Lung (tissue), 17 donors: ENCODE measurements at places on chromosomes 16 and 17. TPM values are rescaled to one million over a fixed set of nuclear protein-coding genes. Genes with fewer than 3 reads are reported as not detected.
A peak's percentile ranks its signal among the peaks of the same experiment; 100 is the strongest.

ACSM2B gene
- total RNA-seq: 0.43 TPM

TP53TG3B gene
- not detected for total RNA-seq

PLSCR3 gene
- 32.4 TPM for total RNA-seq

METTL23 gene
- total RNA-seq: 23.1 TPM

HID1 gene
- total RNA-seq: 42.1 TPM

- DNase-seq: no peak
- peaks cover 13% of the 10 kb centered on the region for H3K36me3 ChIP-seq
- H3K4me3 ChIP-seq: peak overlapping the region; percentile 95
- H3K4me1 ChIP-seq: peaks cover 4% of the 10 kb centered on the region
Measured at GRCh38 chr16:67833030-67833414, 9.1 kb upstream of the THAP11 start.

DNA sequence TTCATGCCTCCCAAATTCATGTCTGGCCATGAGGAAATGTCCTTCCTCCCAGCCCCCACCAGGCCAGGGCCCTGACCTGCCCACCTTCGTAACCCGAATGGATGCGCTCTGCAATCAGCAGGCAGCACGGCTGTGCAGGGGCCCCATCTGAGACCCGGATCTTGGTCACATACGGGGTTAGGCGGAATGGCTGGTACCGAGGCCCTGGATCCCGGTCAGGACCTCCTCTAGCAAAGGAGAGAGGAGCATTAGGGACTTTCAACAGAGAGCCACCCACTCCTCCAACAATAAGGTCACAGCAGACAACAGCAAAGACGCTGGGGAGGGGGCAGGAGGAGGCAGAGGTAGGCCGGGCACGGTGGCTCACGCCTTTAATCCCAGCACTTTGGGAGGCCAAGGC lies 3.6 kb downstream of the PER1 start:
- H3K27me3 ChIP-seq: no peaks in the 10 kb centered on the region
- H3K4me1 ChIP-seq: peaks cover 5% of the 10 kb centered on the region
- H3K27ac ChIP-seq: no peak overlapping the region
- DNase-seq: no peak

GRCh38 chr17:8025176-8025911 lies 13.5 kb upstream of the ALOX15B start:
- H3K27ac ChIP-seq: no peak overlapping the region
- H3K36me3 ChIP-seq: no peaks in the 10 kb centered on the region
- no peaks in the 10 kb centered on the region for H3K27me3 ChIP-seq
- H3K4me3 ChIP-seq: no peak overlapping the region
- DNase-seq: no peak

DNA sequence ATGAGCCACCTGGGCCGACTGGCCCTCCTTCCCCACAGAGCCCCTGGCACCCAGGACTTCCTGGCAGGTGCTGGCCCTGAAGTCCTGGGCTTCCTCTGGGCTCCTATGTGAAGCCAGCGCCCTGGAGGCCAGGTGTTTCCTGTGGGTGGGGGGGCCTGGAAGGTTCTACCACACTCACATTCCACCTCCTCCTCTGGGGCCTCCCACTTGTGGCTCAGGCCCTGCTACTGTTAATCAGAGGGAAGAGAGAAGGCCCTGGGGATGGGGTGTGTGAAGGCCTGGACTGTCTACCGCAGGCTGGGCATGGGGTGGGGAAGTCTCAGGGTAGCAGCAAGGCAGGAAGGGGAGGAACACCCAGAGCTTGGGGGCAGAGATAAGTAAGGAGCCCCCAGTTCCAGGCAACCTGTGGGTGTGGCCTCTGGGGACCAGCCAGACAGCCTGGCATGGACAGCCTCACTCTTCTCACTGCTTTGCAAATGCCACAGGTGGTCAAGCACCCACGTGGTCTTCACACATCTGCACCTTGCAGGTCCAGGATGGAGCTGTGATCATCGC lies 111.9 kb upstream of the TNRC6C start:
- H3K4me3 ChIP-seq: no peak overlapping the region
- no peaks in the 10 kb centered on the region for H3K27me3 ChIP-seq
- H3K27ac ChIP-seq: no peak overlapping the region
- no peaks in the 10 kb centered on the region for H3K36me3 ChIP-seq
- DNase-seq: no peak

CA10 gene
- total RNA-seq: 0.17 TPM

CD68 gene
- 358 TPM for total RNA-seq

GRCh38 chr16:26453215-26453614 lies 613.5 kb upstream of the C16orf82 start:
- no peaks in the 10 kb centered on the region for H3K36me3 ChIP-seq
- no peak overlapping the region for H3K27ac ChIP-seq
- H3K4me3 ChIP-seq: no peak overlapping the region
- H3K27me3 ChIP-seq: no peaks in the 10 kb centered on the region
- no peak for DNase-seq
- no peaks in the 10 kb centered on the region for H3K4me1 ChIP-seq

KRTAP9-8 gene
- total RNA-seq: not detected

PRSS53 gene
- 2.2 TPM for total RNA-seq

DNA sequence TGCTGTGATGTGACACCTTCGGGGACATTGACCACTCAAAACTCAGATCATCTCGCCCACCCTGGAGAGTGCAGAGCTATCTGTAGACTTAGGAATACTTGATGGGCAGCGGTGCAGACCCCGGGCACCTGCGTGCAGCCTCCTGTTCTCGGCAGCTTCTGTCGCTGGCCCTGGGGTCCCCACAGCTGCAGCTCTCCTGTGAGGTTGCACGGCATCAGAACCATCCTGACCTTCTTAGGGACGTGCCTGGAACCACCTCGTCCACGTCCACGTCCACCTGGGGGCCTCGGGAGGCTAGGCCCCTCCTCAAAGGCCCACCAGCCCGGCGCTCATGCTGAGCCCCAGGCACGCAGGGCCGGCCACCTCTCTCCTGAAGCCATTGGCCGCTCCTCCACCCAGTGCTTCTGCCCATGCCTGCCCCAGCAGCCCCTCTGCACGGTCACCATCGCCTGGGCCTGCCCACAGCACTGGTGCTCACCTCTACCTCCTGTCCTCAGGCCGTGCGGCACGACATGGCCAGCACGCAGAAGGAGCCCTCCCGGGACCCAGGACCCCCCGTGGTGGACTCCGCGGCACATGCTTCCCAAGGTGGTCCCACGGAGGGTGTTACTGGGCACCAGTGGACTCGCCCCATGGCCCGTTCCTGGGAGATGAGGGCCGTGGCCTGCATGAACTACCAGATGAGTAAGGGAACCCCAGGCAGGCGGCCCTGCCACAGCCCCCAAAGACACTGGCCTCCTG lies 2.3 kb upstream of the WFIKKN1 start:
- no peak overlapping the region for H3K27ac ChIP-seq
- H3K4me3 ChIP-seq: no peak overlapping the region
- no peak for DNase-seq
- no peaks in the 10 kb centered on the region for H3K27me3 ChIP-seq

DPEP3 gene
- total RNA-seq: 0.40 TPM

DNA sequence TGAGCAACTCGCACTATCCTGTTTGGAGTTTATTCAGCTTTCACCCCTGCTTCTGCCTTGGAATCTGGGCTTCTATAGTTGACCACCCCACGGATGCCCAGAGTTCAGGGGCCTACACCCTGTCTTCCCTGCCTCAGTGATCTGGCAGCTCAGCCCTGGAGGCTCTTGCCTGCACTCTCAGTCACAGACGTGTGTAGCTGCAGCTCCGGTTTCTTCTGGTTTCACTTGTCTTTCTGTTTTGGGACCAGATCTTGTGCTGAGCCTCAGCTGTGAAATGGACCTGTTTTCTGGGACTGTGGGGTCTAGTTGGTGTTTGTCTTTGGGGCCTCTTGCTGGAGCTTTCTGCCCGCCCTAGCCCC lies 5.8 kb downstream of the GPT2 start:
- H3K4me3 ChIP-seq: no peak overlapping the region
- peaks cover 20% of the 10 kb centered on the region for H3K4me1 ChIP-seq
- H3K27me3 ChIP-seq: no peaks in the 10 kb centered on the region
- H3K27ac ChIP-seq: no peak overlapping the region

- DNase-seq: no peak
- H3K27me3 ChIP-seq: no peaks in the 10 kb centered on the region
Measured at GRCh38 chr17:37098910-37099664, 150.3 kb downstream of the AATF start.

ESRP2 gene
- 65.5 TPM for total RNA-seq

GRCh38 chr17:44187131-44187899 lies 543 bp downstream of the TMUB2 start:
- H3K27me3 ChIP-seq: no peaks in the 10 kb centered on the region
- DNase-seq: peak; percentile 52
- H3K27ac ChIP-seq: peak overlapping the region; percentile 85
- H3K4me1 ChIP-seq: peaks cover 17% of the 10 kb centered on the region

KIF19 gene
- total RNA-seq: 12.7 TPM

ZDHHC7 gene
- total RNA-seq: 51.7 TPM

- H3K36me3 ChIP-seq: peaks cover 14% of the 10 kb centered on the region
- DNase-seq: no peak
- no peaks in the 10 kb centered on the region for H3K27me3 ChIP-seq
- H3K27ac ChIP-seq: no peak overlapping the region
Measured at GRCh38 chr16:22346483-22346882, 27.9 kb downstream of the CDR2 start.

CTF1 gene
- total RNA-seq: 9.8 TPM

DNA sequence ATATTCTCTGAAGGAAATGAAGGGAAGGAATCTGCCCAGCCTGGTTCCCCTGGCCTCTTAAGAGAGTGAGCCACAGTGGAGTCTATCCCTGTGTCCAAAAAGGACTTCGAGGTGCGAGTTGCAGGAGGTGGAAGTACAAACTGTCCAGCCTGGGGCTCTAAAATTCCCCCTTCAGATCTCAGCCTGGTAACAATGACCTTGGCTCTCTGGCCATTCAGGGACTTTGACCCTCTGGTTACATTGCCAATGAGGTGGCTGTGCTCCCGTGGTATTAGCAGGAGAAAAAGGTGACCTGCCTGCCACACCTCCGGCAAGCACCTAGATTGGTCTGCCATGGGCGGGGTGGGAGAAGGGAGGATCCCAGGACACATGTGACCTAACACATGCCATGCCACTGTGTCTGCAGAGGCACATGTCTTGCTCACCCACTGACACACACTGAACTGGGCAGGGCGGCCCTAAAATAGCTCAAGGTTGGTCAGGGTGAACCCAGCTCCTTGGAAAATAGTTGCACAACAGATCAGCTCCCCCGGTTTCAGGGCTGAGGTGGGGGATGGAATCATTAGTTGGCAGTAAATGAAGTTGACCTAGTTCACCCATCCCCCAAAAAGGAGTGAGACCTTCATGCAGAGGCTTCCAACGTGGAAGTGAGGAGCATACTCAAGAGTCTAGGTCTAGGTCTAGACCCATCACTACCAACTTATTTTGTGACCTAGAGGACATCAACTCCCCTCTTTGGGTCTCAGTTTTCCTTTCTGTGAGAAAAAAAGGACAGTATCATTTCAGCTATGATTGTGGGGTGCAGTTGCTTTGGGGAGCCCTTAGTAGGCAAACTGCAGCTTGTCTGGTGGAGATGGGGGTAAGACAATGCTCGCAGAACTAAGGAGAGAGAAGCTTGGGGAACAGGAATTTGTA lies 2.2 kb downstream of the NR1D1 start:
- no peak for DNase-seq
- no peaks in the 10 kb centered on the region for H3K27me3 ChIP-seq
- H3K27ac ChIP-seq: peak overlapping the region; percentile 99
- no peaks in the 10 kb centered on the region for H3K36me3 ChIP-seq
- no peak overlapping the region for H3K4me3 ChIP-seq
- peaks cover 20% of the 10 kb centered on the region for H3K4me1 ChIP-seq

- H3K4me3 ChIP-seq: no peak overlapping the region
- peaks cover 39% of the 10 kb centered on the region for H3K36me3 ChIP-seq
- no peaks in the 10 kb centered on the region for H3K4me1 ChIP-seq
- peak overlapping the region; percentile 9 for H3K27ac ChIP-seq
Measured at GRCh38 chr17:7496470-7497183, 12.5 kb downstream of the POLR2A start.

ARHGAP23 gene
- total RNA-seq: 91.7 TPM

GRCh38 chr16:49980166-49980565 lies 44.9 kb upstream of the CNEP1R1 start:
- no peak overlapping the region for H3K4me3 ChIP-seq
- H3K27ac ChIP-seq: no peak overlapping the region
- H3K27me3 ChIP-seq: no peaks in the 10 kb centered on the region
- no peak for DNase-seq

GRCh38 chr17:4492721-4493561 lies 5.7 kb upstream of the SPNS2 start:
- no peak overlapping the region for H3K4me3 ChIP-seq
- no peaks in the 10 kb centered on the region for H3K27me3 ChIP-seq
- no peak overlapping the region for H3K27ac ChIP-seq

TMEM100 gene
- total RNA-seq: 92.1 TPM

NAGS gene
- 10.7 TPM for total RNA-seq

LRRC37A gene
- 2.9 TPM for total RNA-seq

DNA sequence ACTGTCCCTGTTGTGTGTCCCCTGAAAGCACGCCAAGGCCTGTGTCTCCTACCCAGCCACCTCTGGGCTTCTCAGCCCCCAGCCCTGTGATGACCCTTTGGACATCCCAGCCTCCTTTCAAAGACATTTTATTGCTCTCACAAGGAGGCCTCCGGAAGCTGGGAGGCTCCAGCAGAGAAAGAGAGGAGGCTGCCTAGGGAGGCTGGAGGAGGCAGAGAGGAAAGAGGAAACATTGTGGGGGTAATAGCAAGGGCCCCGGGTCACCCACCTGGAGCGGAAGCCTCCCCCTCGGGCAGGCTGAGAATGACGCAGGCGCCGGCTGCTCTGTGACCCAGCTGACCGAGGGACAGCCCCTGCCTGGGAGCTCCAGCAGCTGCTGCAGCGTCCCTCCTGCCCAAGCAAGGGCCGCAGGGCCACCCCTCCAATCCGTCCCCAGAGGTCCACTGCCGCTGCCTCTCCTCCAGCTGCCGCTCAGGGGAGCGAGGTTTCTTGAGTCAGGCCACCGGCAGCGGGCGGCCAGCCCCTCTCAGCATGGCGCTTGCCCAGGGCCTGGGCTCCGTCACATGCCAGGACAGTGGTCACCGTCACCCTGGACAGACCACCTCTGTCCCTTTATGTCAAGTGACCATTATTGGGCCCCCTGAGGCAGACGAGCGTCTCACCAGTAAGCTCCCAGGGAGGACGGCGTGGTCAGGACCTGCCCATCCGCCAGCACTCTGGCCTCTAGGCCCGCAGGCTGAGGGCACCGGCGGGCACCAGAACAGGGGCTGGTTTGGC lies 29.3 kb downstream of the ACTG1 start:
- H3K27me3 ChIP-seq: no peaks in the 10 kb centered on the region
- H3K4me1 ChIP-seq: no peaks in the 10 kb centered on the region
- H3K27ac ChIP-seq: no peak overlapping the region
- H3K36me3 ChIP-seq: no peaks in the 10 kb centered on the region

DNA sequence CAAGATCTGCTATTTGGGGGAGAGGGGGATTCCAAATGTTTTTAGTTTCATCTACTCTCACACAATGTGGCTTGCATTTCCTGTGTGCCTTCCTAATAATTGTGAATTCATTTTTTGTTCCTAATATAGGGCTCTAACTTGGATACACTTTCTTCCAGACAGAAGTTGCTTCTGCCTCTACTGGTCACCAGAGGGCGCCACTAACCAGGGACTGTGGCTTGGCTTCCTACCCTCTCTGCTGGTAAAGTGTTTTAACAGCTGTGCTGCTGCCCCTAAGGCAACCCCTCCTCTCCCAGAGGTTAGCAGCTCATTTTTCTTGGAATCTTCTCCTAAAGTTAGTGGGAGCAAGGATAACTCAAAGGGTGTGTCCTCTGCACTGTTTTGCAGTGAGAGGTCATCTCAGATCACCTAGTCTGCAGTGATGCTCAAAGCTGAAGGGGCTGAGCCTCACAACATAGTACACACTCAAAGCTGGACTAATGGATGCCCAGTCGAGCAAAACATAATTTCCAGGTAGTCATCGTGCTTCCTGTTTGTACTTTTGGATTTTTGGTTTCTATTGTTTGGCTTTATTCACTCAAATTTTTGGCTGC lies 5.0 kb upstream of the PRSS54 start:
- no peaks in the 10 kb centered on the region for H3K4me1 ChIP-seq
- H3K36me3 ChIP-seq: no peaks in the 10 kb centered on the region

- H3K36me3 ChIP-seq: no peaks in the 10 kb centered on the region
- H3K27ac ChIP-seq: no peak overlapping the region
- no peaks in the 10 kb centered on the region for H3K4me1 ChIP-seq
- no peak for DNase-seq
Measured at GRCh38 chr17:9890124-9890523, 14.9 kb downstream of the RCVRN start.
